Stimulated activated CD4-positive, alpha-beta T cell treated with anti-CD3 and anti-CD28 coated beads, Interleukin-15, amount 100 ng/mL, for 48 hours (primary cell): ENCODE measurements at places on chromosomes 7 and 10.

DNA sequence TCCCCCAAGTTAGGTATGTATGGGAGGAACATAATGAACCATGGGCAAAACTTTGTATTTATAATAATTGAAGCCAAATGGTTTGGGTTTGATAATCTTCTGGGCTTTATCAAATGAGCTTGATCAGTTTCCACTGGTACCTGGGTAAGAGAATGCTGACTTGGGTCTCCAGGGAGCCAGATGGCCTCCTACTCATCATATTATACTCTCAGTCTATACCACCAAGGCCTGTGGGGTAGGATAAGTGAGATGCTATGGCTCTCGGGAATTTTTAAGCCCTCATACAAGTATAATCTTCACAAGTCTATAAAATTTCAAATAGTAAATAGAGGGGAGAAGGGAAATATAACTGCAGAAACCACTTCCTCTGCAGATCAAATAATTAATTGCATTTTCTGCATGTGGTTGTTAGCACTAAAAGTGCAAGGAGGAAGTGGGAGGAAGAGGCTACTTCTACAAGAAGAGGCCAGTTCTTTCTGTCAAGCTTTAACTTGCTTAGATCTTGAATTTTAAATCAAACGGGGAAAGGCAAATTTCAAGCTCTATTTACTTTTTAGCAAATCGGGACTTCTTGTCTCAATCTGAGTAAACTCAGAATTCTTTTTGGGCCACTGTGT is 349.0 kb downstream of the SORCS1 start:
- DNase-seq: no peak

DNA sequence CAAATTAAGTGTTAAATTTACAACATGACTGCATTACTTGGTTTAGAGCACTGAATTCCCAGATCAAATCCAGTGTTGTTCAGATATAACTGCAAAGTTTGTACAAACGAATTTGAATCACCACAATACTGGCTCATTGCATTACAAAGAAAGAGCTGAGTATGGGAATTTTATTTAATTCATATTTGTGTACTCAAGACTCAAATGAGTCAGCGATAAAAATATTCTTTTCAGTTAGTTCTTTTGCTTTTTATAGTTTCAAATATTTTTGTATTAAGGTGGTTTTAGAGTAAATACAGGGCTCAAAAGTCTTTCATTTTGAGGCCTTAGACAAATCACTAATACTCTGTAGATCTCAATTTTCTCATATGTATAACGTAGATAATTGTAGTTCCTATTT is 68.6 kb upstream of the LRGUK start:
- no peak for DNase-seq

- DNase-seq: no peak
These were observed 191.2 kb upstream of the MGMT start for GRCh38 chr10:129275886-129276285.

DNA sequence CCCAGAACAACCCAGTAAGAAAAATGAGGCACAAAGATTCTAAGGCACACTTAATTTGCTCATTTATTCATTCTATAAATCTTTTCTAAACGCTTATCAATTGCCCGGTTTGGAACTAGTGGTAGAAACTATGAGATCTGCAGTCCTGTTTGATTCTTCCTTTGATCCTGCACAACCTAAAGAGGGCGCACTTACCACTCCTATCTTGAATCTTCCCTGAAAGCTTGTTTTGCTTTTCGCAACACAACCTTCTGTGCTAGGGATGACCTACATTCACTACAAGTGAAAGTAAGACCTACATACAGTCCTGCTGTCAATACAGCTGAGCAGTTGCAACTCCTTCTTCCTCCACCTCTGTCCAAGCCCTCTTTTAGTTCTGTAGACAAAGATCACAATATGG is 12.6 kb upstream of the ARL4A start:
- peak; percentile 25 for DNase-seq

GRCh38 chr7:137878333-137878961 is 31.7 kb upstream of the DGKI start:
- no peak for DNase-seq

DNA sequence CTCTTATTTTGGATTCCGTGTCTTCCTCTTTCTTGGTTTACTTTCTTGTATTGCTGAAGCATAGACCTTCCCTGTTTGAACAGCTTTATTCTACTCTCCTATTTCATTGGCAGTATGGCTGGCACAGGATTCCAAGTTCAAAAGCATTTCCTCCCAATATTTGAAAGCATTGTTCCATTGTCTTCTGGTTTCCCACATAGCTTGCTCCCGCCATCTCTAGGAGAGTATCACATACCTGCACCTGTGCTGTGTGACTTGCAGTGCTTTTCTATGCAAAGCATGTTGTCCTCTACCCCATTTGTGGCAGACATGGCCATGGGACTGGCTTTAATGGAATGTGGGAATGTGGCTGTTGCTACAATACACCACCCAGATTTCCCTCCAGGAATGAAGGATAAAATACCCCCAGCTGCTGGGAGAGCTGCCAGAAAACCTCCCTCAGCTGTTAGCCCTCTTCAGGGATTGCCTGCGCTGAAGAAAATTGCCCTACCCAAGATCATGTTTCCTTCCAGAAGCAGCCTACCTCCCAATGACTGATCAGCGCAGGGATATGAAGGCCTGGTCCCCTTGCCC is 6.9 kb upstream of the MYOF start:
- no peak for DNase-seq

DNA sequence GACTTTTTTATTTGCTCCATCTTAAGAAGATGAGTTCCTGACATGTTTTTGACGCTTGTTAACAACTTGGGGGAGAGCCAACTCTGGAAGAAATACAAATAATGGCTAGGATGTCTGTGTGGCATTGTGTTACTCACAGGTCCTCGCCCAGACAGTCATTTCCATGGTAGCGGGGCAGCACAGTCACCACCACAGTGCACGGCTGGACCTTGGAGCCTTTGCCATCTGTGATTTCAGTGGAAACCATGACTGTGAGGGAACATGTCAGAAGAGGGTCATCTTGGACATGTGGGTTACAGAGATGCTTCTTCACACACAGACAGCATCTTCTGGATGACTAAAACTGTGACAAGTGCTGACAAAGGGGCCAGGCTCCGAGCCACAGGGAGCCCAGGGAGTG is 74.5 kb downstream of the PKD1L1 start:
- DNase-seq: no peak

GRCh38 chr7:149790146-149790548 is 16.8 kb upstream of the ZNF467 start:
- no peak for DNase-seq

- DNase-seq: no peak
These were observed 5.6 kb downstream of the LRRTM3 start for GRCh38 chr10:66931340-66931948.

GRCh38 chr10:78566284-78567111 is 502.3 kb upstream of the ZMIZ1 start:
- DNase-seq: no peak

DNA sequence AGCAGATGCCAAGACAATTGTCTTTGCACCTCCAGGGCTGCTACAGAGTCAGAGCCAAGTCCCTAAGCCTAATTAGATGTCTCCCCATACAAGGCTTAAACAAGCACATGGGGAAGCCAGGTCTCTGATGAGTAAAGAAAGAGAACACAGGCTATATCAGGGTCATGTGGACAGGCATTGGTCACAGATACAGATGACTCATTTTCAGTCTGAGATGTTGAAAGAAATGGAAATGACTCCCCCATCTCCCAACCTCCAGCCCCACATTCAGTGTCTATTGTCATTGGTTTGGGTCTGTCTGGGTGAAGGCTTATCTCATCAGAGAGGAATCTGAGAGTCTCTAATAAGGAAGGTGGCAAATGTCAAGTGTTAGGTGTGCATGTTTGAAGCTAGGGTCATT is 290.1 kb upstream of the KIAA1217 start:
- DNase-seq: no peak

GRCh38 chr7:137689761-137690160 is 157.0 kb downstream of the DGKI start:
- DNase-seq: no peak

- no peak for DNase-seq
These were observed 106.9 kb downstream of the TCERG1L start for GRCh38 chr10:131204406-131205152.

GRCh38 chr7:36475381-36475780 is 85.7 kb downstream of the ANLN start:
- peak; percentile 19 for DNase-seq
